ENCODE measurements at places on chromosomes 12 and 14.

- DNase-seq, result no peak
These were observed 54.9 kb downstream of the BEGAIN start for GRCh38 chr14:100532154-100532861.

GRCh38 chr12:86145156-86145555 lies 111.0 kb downstream of the MGAT4C start:
- no peak for DNase-seq

DNA sequence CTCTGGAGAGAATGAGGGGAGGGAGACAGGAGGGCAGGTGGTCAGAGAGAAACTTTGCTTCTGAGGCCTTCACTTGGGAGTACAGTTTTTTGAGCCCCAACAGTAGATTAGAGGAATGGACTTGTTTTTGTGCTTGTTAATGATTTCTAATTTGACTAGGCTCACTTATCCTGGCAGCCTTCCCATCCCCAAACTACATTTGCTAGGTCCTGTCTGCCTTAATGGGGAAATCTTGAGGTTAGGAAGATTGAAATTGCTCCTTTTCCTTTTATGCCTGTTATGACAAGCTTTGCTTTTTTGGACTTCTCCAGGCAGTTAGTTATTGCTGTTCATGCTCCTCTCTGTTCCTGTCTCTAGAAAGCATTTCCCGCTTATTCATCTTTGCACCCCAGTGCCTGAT lies 37.7 kb downstream of the SYNE2 start:
- no peak for DNase-seq

- DNase-seq, result no peak
These were observed 193.6 kb upstream of the NUDT4 start for GRCh38 chr12:93183940-93184671.

DNA sequence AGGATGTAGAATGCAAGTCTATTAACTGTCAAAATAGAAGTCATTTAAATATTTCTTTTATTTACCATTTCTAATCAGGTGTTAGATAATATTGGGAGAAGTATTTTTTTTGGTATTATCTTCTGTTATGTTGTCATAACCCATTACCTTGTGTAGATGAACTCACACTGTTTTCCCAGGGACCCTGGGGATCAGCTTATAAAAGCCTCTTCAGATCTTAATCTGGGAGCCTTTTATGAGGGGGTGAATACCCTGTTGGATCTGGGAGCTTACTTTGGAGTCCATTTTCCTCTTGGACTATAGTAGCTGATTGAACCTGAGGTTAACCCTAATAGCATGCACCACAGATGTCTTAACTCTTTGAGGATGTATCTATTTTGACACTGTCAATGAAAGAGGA lies 176.3 kb upstream of the ATP2B1 start:
- no peak for DNase-seq

GRCh38 chr14:68633131-68633991 lies 159.5 kb downstream of the ZFP36L1 start:
- DNase-seq, result no peak

Data from NK-92 treated with Interleukin-12 subunit alpha and Interleukin-12 subunit beta, amount 100 ng/mL, for 24 hours (cell line).